Endothelial cell (in vitro differentiated cells): ENCODE measurements at places on chromosomes 2 and 18.

- no peak for DNase-seq
These were observed 391.7 kb downstream of the TNS1 start for GRCh38 chr2:217611056-217611455.

DNA sequence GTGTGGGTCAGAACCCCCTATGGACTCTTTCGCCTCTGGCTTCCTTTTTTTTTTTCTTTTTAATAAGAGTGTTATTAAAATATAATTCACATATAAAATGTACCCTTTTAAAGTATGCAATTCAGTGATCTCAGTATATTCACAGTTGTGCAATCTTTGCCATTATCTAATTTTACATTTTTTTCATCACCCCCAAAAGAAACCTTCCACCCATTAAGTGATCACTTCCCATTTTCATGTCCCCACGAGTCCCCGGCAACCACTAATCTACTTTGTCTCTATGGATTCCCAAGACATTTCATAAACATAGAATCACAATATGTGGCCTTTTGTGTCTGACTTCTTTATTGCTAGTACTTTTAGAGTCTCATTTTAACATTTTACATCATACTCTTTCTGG, 38.7 kb upstream of the ANXA4 start:
- no peak for DNase-seq

DNA sequence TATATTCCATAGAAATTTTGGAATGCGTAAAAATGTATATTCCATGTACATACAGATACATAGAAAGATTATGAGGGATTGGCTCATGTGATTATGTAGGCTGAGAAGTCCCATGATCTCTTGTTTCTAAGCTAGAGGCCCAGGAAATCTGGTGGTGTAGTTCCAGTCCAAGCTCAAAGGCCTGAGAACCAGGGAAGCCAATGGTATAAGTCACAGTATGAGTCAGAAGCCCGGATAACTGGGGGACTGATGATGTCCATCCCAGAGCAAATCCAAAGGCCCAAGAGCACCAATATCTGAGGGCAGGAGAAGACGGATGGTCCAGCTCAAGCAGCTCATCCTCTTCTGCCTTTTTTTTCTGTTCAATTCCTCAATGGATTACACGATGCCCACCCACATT, 385.0 kb upstream of the KLHL29 start:
- no peak for DNase-seq

DNA sequence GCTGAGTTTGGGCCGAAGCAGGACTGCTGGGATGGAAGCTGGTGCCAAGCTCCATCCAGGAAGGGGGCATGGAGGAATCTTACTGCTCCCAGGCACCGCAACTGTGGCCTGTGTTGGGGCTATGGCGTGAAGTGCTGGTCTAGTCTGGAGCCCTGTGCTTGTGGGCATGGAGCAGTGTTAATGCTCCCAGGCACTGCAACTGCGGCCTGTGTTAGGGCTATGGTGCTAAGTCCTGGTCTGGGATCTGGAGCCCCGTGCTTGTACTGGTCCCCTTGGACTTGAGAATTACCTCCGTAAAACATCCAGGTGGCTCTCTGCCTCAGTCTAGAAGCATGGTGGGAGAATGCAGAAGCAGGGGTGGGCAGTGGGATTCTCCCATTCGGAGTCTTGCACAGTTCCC, 1379.4 kb upstream of the ACVR2A start:
- DNase-seq, result no peak

DNA sequence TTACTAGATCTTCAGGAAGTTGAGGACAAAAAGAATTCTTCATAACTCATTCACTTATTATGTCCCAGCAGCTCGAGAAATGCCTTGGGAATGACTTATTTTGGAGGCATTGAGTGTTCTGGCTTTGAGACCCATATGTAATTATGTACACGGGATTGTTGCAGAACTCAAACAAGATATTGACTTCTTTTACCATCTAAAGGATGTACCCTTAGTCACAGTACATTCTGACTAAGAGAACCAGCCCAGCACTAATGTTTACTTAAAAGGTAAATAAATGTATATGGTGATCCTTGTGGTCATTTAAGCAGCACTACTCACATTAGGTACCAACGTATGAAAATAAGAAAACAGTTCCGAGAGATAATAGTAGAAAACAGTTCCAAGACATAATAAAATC, 268.9 kb downstream of the ADCYAP1 start:
- DNase-seq, result no peak

DNA sequence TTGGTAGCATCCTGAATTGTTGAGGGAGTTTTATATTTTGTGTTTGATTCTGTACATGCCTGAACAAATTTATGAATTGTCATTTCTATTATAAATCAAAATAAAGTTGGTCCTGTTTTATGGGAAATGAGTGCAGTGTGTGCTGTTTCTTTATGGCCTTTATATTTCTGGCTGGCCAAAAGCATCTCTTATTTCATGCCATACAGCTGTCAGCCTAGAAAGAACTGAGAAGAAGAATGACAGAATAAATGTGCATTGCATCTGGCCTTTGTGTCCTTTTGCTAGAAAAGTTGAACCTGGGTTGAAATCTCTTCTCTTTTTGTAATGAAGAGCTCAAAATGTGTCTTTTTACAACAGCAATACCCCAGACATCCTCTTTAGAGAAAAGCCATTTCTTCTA, 474.7 kb upstream of the LRATD1 start:
- DNase-seq, result no peak

DNA sequence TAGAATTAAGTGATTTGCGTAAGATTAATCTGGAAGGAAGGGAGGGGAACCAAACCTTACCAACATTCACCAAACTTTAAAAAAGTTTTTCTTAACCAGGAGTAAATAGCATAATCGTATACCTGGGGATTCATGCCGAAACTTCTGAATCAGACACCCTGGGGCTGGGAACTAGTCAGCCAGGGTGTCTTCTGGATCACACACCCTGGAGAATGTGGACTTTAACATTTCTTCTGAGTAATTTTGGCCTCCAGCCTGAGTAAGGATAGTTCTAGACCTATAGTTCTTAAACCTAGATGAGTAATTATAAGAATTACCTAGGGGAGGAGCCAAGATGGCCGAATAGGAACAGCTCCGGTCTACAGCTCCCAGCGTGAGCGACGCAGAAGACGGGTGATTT, 44.1 kb upstream of the MEIS1 start:
- DNase-seq, result no peak

GRCh38 chr2:176935543-176936102, 277.0 kb upstream of the HNRNPA3 start:
- DNase-seq, result no peak

- DNase-seq, result peak; percentile 6
These were observed 484.2 kb upstream of the NRP2 start for GRCh38 chr2:205198140-205198525.

- no peak for DNase-seq
These were observed 220.3 kb downstream of the BCL2 start for GRCh38 chr18:63099091-63099840.

DNA sequence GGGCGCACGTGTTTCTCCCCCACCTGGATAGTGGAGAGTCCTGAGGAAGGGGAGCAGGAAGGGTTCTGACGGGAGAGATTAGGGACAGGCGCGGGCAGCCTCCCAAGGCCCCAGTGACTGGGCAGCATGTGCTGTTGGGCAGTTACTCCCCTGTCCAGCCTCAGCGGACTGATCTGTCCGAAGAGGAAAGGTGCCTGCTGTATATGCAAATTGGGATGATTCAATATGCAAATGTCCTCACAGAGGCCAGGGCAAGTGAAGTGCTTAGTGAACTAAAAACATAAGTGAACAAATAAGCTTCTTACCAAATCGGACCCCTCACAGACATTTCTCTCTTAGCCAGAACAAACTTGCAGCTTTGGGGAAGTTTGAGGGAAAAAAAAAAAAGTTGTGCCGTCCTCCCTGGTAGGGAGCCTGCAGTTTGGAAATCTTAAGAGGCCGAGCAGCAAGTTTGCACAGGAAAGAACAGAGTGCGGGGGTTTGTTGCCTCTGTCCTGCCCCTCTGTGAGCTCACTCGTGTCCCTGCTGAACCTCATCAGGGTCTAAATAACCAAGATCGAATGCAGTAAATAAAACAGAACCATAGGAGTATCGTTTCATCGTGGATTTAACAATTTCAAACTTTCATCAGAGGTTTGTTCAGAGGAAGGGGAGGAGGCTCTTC, 141.4 kb downstream of the KCTD1 start:
- DNase-seq, result no peak

DNA sequence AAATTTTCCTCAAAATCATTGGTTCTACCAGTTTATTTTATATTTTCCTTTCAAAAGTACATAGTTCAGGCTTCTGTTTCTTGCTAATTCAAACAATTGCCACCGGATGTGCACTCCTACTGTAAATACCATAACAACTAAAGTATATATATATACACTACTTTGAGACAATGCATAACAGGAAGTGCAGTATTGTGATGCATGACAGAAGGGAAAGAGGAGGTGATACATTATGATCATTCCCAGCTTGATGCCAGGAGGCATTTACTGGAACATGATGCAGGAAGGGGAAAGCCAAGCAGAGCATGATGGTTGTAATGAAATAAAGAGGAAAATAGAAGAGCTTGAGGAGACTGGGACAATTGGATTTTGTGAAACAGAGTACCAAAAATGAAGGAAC, 215.2 kb upstream of the NT5C1B start:
- DNase-seq, result no peak

GRCh38 chr2:111688482-111688881, 195.5 kb downstream of the ANAPC1 start:
- no peak for DNase-seq

GRCh38 chr2:85741211-85741832, 12.5 kb upstream of the ATOH8 start:
- DNase-seq, result no peak

DNA sequence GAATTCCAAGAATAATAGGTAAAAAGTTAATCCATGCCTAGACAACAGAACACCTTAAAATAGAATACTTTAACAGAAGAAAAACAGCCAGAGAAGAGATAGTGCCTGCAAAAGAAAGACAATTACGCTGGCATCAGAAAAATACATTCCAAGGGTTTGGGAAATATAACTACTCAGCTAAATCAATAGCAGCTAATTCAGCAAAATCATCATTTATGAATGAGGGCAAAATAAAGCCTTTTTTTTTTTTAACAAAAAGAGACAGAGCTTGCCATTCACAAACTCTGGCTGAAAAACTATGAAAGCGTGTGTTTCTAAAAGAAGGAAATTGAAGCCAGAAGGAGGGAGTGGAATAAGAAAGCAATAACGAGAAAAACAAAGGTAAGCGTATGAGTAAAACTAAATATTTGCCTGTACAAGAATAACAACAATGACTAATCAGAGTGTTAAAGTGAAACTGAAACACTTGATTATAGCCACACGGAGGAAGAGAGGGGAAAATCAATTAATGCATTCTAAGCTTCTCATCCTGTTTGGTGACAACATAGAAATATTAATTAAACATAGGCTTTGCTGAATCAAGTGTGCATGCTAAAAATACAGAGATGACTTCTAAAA, 90.2 kb downstream of the EHD3 start:
- no peak for DNase-seq

DNA sequence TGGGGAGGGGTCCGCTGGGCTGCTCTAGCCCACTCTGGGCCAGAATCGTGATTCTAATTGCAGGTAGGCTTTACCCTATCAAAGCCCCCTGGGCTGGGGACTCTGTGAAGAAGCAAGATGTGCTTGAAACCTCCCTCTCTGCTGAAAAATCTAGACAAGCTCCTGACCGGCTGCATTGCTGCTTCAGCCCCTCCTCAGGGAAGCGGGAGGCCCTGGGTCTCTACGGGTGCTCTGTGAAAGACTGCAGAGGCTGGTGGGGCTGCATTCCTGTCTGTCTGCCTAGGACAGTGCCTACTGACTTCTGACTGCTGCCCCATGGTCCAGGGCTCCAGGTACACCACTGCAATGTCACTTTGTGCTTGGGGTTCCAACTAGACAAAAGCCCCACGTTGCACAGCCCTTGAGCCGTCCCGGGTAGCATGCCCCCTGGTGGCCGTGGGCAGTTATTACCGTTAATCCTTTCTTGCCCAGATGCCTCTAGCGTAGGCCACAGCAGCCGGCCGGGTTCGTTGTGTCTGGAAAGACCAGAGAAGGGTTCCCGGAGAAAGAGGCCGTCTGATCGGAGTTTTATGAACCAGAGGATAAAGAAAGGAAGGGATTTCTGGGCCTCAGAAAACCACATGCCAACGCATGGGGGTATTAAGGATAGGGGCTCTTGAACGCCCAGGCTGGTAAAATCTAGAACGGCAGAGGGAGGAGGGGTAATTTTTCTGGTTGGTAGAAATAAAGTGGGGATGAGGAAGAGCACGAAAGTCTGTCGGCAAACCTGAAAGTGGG, 15.9 kb upstream of the C1QL2 start:
- DNase-seq, result peak; percentile 80

GRCh38 chr2:150256736-150257135, 230.7 kb downstream of the RND3 start:
- no peak for DNase-seq

DNA sequence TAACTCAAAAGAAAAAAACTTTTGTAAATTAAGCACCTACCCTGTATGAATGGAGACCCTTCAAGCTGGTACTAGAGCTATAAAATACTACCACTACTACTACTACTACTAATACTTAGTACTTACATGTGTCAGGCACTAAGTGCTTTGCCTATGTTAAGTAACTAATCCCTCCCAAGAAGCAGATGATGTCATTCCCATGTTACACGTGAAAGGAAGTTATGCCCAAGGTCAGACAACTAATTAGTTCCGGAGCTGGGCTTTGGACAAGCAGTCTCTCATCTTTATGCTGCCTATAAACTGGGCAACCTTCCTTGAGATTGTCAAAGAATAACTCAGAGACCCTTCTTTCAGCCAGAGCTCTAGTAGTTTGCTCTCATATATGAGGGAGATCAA, 13.9 kb upstream of the ATP6V1B1 start:
- no peak for DNase-seq

GRCh38 chr18:62420151-62420512, 95.0 kb downstream of the TNFRSF11A start:
- DNase-seq, result no peak

DNA sequence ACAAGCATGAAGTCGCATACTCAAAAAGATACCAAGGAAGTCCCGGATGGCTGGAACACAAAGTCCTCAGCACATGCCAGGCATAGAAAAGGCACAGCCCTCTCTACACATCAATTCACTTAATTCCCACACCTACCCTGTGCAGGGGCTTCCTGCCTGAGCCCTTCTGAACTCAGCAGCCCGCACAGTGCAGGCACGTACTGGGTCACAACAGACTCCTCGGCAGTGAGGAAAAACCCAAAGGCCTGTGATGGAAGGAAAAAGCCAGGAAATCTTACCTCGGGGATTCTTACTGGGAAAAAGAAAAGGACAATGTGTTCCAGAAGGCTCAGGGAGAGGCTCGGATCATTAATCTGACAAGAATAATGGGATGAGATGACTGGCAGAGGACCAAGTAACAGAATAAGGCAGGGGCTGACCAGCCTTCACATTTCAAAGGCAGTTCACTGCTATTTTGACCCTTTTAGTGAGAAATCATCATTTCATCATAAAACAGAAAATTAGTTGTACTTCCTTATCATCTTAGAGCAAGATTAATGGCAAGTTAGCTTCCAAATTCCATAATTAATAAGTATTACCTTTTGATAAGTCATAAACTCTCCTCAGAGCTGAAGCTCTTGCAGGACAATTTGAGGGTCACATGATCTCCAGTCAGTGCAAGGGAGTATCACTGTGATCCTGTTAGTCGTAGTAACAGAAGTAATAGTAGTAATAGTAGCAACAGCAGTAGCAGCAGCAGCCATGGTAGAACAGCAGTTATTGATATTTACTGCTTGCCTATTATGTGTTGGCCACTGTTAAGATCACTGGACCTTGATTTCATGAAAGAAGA, 87.4 kb downstream of the STK39 start:
- no peak for DNase-seq

- no peak for DNase-seq
These were observed 286.2 kb downstream of the ARL6IP6 start for GRCh38 chr2:153004627-153005026.
